ENCODE measurements at places on chromosomes 7 and 10.

DNA sequence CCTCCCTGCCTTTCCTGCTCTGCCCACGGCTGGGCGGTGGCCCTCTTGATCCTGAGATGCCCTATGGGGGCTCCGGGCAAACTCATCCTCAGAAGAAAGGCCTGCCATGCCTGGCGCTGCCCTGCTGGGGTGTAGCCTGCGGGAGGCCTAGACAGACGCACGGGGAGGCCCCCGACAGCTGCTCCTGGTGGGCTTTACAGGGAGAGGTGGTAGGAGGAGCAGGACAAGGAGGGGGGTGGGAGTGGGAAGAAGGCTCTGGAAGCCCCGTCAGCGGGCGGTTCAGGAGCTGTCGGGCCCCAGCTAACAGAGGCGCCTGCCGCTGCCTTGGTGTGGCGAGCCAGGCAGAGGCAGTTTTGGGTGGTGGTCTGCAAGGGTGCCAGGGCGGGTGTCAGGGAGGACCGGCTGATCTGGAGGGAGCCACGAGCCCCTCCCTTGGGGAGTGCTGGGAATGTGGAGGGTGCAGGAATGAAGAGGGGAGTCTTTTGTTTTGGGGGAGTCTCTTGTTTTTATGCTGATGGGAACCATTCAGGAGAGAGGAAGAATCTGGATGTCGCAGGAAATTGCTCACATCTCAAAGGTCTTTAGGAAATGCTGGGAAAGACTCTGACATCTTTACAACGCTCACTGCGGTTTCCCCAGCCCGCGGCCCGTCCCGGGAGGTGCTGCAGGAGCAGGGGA is 63.5 kb downstream of the CFAP46 start:
- DNase-seq: no peak

GRCh38 chr10:12687996-12688395 is 313.5 kb downstream of the CCDC3 start:
- DNase-seq: no peak

GRCh38 chr10:3476186-3476585 is 303.6 kb upstream of the PITRM1 start:
- no peak for DNase-seq

DNA sequence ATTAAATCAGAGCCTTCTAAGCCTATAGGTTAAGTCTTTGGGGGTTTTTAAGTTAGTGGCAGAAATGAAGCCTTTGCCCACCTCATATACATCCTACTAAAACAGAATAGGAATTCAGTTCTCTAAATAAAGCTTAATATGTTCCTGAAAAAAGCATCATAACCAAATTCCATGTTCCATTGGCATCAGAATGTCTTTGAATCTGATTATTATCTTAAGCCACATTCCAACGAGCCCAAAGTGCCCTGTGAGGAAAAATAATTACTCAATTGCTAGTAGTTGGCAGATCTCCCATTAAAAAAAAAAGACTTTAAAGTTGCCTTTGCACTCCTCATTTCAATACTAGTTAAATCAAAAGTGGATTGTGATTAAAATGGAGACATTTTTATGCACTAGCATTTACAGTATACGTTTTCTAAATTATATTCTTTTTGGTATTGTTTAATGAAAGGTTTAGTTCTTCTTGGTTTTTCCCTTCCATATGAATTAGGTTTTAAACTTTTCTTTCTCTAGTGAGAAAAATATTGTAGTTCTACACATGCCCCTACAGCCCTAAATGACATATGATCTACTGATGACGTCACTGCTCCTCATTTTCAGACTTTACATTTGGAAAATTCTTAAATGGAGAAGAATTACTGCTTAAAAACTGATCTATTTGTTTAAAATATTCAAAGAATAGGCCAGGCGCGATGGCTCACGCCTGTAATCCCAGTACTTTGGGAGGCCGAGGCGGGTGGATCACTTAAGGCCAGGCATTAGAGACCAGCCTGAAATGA is 54.3 kb upstream of the CABCOCO1 start:
- DNase-seq: no peak
